Stimulated activated memory B cell treated with anti-CD40 and anti-IgM and Interleukin-4, amounts not matched to agents 10 μg/mL and 1 μg/mL and 100 μg/mL, for 72 hours (primary cell): ENCODE measurements at places on chromosomes 11 and 22.

DNA sequence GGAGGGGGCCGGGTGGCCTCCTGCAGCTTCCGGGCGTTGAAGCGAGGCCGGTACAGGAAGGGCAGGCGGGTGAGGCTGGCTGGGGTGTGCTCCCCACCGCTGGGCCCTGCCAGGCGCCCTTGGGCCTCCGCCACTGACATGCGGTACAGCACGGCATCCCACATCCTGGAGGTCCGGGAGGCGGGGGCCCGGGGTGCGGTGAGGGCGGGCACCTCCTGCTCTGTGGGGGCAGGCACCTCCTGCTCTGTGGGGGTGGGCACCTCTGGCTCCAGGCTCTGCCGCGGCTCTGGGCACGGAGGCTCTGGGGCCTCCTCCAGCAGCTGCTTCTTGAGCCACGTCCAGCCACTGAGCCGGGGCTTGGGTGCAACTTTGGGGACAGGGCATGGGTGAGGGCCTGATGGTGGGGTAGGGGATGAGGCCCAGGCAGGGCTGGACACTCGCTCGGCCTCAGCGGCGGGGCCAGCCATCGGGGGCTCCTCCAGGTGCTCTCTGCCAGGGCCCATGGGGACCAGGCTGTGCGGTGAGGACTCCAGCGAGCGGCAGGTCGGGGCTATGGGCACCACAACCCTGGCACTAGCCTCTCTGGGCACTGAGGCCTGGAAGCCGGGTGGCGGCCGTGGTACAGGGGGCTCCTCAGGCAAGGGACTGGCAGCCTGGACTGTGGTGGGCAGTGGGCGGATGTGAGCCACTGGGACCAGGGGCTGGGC, 2.3 kb downstream of the PRR33 start:
- ATAC-seq, result peak; percentile 26

DNA sequence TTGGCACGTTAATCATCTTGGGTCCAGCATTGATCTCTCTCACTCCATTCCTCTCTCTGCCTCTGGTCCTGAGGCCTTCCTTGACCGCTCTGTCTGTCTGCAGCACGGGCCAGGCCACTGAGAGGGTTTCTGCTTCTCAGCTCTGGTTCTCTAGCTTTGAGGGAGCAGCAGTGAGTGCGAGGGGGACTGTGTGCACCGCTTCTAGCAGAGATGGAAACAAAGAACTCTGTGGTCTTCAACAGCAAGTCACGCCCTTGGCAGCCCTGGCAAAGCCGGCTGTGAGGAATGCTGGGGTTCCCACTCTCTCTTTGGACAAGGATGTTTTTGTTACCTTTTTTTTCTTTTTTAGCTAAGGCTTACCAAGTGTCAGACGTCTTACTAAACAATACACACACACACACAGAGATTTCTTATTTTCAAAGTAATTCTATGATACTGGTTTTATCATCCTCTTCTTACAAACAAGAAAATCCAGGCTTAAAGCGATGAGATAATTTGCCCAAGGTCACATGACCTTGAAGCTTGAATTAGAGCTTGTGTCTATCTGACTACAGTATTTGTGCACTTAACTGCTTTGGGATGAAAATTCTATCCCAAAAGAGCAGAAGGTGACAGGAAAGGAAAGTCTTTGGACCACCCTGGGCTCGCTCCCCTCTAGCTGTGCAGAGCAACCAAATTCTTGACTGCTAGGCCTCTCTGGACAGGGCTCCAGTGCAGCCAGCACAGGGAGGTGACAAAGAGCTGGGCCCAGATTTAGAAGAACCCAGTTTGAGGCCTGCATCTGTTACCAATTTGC, 293.2 kb downstream of the NTM start:
- no peak for ATAC-seq

GRCh38 chr11:117620086-117620485, 176.9 kb downstream of the DSCAML1 start:
- no peak for ATAC-seq

GRCh38 chr11:35618497-35619115, 346 bp downstream of the FJX1 start:
- ATAC-seq, result peak; percentile 62

- no peak for ATAC-seq
These were observed 46.4 kb upstream of the ARHGAP42 start for GRCh38 chr11:100640646-100641045.

DNA sequence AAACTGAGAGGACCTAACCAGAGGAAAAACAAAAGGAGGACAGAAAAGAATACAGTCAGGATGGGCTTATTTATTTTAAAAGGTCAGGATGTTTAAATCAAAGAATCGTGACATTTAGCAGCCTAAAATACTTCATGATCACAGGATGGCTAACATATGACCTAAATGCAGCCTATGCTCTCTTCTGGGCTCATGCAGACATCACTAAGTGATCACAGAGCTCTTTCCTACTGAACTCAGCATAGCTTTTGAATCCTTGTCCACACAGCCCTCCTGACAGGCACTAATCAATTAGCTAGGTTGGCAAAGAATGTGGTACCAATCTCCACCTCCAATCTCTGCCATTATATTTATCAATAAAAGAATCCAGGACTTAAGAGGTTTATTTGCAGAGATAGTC, 60.1 kb upstream of the PHF21A start:
- ATAC-seq, result no peak

- ATAC-seq, result no peak
These were observed 665.4 kb upstream of the CCDC90B start for GRCh38 chr11:83951521-83951920.

GRCh38 chr11:19711911-19712280, 741 bp upstream of the NAV2 start:
- no peak for ATAC-seq

- ATAC-seq, result no peak
These were observed 59.0 kb downstream of the SOX6 start for GRCh38 chr11:16297332-16297731.

GRCh38 chr11:19905280-19905853, 192.7 kb downstream of the NAV2 start:
- no peak for ATAC-seq

GRCh38 chr11:14376920-14377319, 17.9 kb upstream of the RRAS2 start:
- ATAC-seq, result no peak

GRCh38 chr11:83255366-83255765, 30.8 kb downstream of the CCDC90B start:
- ATAC-seq, result no peak

DNA sequence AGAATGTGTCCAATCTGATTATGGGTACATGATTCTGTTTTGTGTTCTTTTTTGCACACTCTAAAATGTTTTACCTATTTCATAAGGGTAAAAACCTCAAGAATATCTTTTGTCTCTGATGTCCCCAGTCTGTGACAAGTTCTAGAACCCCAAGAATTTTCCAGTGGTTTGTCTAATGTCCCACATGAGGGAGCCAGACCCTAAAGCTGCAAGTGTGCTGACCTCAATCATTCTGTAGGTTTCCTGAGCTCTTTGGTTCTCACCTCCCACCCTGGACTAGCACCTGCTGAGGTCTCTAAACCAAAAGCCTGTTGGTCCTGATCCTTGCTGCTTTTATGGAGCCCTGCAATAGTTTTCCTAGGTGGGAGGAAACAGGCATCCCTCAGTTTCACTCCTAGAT, 149.8 kb upstream of the MPPED2 start:
- no peak for ATAC-seq

GRCh38 chr11:33825854-33826560, 51.7 kb upstream of the FBXO3 start:
- ATAC-seq, result no peak

DNA sequence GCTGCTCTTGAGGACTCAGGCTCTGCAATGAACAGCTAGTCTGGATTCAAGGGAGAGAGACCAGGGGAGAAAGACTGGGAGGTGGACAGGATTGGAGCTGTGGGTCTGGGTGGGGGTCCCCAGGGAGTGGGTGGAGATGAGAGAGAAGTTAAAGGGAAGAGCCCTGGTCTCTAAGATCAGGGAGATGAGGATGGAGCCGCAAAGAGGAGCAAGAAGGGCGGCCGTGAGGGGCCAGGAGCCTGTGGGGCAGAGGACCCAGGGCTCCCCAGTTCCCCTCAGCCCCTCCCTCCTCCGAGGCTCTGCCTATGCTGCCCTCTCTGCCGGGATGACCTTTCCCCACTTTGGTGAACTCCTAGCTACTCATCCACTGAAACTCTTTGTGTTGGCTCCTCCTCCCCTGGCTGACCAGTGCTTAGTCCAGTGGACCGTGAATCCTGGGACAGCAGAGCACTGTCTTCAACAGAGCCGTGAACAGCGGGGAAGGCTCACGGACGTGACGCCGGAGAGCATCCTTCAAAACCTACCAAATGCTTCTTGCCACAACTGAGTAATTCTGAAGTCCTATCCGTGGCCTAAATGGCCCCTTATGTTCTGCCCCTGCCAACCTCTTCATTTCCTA, 16.4 kb upstream of the RFPL3 start:
- ATAC-seq, result no peak

- ATAC-seq, result no peak
These were observed 940 bp upstream of the TNKS1BP1 start for GRCh38 chr11:57325735-57326048.

- no peak for ATAC-seq
These were observed 196.2 kb downstream of the KIRREL3 start for GRCh38 chr11:126804363-126804762.

GRCh38 chr11:9219115-9219514, 46.0 kb downstream of the DENND5A start:
- ATAC-seq, result no peak

DNA sequence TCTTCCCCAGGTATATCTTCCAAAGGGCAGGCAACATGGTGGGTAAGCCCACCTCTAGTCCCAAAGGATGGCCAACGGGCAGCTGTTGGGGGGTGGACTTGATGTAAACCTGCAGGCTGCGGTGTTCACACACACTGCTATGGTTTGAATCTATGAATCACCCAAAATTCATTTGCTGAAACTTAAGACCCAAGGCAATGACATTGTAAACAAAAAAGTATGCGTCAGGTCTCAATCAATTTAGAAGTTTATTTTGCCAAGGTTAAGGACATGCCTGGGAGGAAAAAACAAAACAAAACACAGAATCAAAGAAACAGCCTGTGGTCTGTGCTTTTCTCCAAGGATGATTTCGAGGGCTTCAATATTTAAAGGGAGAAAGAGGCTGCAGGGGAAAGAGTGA, 18.3 kb downstream of the RCN1 start:
- no peak for ATAC-seq

- no peak for ATAC-seq
These were observed 48.2 kb downstream of the ELFN2 start for GRCh38 chr22:37379085-37379484.

GRCh38 chr11:44241851-44242250, 68.1 kb downstream of the ALX4 start:
- ATAC-seq, result no peak

DNA sequence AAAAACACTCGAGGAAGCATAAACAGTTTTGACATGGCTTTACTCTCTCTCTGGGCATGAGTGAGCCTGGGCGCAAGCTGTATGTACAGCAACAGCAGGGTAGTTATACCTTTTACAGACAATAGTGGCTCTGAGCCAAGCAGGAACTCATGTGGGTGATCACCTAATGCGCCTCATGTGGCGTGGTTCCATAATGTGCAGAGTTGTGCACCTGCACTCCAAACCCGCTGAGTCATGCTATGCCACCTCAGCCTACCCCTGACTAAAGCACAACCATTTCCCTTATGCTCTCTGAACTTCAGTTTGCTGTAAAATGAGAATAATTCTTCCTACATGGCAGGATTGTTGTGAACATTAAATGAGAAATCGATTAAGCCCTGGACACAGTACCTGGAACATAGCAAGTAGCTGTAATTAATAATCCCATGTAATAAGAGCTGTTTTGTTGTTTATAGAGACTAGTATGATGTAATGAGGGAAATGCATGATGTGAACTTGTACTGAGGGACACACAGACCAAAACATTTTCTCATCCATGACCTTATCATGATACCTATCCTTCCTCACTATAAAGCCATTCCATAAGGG, 71.6 kb downstream of the CCDC34 start:
- ATAC-seq, result no peak

- ATAC-seq, result no peak
These were observed 129.7 kb downstream of the LDLRAD3 start for GRCh38 chr11:36073411-36074203.

GRCh38 chr22:39700565-39700964, 130.0 kb downstream of the CACNA1I start:
- ATAC-seq, result no peak

DNA sequence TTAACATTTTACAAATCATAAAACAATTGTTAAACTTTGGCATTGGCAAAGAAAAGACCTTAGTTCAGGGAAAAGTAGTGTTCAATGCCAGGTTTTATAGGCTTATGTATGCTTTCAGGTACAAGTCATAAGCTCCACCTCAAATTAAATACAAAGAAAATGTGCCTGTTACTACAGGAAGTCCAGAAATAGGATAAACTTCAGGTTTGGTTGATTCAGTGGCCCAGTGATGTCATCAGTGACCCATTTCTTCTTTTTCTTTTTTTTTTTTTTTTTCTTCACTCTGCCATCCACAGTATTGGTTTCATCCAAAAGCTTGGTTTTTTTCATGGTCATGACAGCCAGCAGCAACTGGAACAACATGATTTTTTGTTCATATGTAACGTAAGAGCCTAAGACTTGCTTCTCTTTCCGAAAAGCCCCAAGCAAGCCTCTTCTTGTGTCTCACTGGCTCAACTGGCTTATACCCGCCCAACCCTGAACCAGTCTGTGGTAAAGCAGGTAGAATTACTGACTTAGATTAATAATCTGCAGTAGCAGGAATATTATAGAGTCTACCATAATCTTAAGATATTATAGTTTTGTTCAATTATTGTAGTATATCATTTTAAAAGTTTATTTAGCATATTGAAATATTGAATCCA, 46.2 kb downstream of the TTC17 start:
- ATAC-seq, result no peak

DNA sequence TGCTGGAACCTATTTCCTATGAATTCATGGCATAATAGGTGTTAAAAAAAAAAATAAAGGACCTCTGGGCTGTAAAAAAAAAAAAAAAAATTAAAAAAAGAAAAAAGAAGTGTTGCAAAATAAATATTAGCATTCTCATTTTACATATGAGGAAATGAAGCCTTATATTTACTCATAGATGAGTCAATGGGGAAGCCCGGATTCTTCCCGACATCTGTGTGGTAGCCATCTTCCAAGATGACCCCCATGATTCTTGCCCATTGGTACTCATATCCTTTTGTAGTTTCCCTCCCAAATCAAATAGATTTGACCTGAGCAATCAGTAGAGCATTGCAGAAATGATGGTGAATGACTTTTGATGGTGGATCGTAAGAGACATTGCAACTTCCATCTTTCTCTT, 3.0 kb upstream of the SWAP70 start:
- no peak for ATAC-seq

- no peak for ATAC-seq
These were observed 66.4 kb upstream of the OR4B1 start for GRCh38 chr11:48150213-48150612.
